ENCODE measurements at places on chromosomes 3 and 15. TPM values are rescaled to one million over a fixed set of nuclear protein-coding genes. Genes with fewer than 3 reads are reported as not detected.

DNA sequence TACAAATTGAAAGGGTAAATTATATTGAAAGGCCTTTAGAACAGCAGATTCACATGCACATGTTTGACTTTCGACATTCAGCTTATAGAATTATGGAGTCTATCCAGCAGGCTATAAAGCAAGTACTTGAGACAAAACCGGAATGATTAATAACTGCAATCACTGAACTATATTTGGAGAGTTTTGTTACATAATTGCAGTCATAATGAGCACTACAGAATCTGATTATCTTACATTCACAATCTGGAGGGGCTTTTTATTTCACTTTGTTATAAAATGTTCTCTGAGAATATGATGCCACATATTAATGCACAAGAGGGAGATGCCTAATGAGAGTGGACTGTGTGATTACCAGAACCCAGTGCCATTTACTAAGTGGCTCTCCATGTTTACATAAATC, 64.3 kb downstream of the NSUN3 start:
- no peak for DNase-seq

GRCh38 chr3:147130461-147130860, 275.9 kb downstream of the ZIC4 start:
- DNase-seq: no peak

- no peak for DNase-seq
Observed at GRCh38 chr3:195546130-195546560, 3.0 kb upstream of the PPP1R2 start.

DNA sequence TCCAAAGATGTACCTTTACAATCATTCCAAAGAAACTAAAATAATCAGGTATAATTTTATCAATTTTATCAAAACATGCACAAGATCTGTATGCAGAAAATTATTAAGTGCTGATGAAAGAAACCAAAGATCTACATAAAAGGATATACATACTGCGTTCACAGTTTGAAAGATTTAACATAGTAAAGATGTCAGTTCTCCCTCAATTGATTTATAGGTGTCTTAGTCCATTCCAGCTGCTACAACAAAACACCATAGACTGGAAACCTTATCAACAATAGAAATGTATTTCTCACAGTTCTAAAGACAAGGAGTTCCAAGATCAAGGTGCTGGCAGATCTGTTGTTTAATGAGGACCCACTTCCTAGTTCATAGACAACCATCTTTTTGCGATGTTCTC, 189.0 kb upstream of the CCDC54 start:
- no peak for DNase-seq

DNA sequence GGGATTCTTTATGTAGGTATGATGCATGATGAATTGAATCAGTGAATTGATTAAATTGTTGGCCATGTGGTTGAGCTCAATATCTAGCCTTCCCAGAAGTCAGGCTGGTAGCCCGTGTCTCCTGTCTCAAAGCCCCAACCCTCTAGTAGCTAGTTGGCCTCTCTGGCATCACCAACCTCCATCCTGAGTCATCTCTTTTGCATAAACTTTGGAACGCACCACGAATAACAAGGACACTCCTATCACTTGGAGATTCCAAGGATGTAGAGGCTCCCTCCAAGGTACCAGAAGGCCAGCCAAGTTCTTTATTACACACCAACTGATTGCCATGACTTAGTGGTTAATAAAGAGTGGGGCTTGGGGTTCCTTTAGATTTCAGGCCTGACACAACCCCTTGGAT, 148.4 kb downstream of the APBA2 start:
- no peak for DNase-seq

DNA sequence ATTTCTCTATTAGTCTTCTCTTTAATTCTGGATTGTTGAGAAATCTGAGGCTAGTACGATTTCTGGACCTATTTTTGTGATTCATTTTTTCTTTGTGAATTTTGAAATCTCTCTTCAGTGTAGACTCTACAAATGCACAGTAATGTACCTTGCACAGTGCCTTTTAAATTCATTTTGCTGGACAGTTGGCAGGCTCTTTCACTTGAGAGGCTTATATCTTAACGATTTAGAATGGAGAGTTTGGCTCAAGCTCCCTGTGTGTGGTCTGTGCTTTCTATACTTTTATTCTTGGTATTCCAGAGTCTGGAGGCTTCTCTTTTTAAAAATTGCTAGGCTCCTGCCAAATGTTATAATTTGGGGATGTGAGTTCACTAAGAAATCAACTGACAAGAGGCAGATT, 8.8 kb downstream of the CRYBG3 start:
- DNase-seq: no peak

GRCh38 chr15:74062236-74062635, 20.1 kb downstream of the GOLGA6A start:
- DNase-seq: no peak

- no peak for DNase-seq
Observed at GRCh38 chr15:90268415-90268814, 2.9 kb downstream of the NGRN start.

DNA sequence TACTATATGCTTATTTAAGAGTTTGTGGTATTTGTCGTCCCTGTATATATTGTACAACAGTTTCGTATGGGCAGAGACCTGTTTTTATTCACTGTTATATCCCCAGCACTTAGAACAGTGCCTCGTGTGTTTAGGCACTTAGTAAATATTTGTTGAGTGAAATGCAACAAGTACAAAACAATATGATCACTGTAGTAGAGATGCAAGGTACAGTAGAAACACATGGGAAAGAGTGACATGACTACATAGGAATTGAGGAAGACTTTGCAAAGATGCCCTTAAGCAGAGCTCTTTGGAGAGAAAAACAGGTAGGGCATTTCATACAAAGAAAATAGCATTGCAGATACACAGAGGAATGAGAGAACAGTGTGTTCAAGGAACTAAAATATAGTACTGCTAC, 18.3 kb downstream of the RASA2 start:
- no peak for DNase-seq

- no peak for DNase-seq
Observed at GRCh38 chr3:63972987-63973386, 50.3 kb downstream of the PSMD6 start.

- no peak for DNase-seq
Observed at GRCh38 chr15:101145362-101145761, 106.5 kb downstream of the CHSY1 start.

DNA sequence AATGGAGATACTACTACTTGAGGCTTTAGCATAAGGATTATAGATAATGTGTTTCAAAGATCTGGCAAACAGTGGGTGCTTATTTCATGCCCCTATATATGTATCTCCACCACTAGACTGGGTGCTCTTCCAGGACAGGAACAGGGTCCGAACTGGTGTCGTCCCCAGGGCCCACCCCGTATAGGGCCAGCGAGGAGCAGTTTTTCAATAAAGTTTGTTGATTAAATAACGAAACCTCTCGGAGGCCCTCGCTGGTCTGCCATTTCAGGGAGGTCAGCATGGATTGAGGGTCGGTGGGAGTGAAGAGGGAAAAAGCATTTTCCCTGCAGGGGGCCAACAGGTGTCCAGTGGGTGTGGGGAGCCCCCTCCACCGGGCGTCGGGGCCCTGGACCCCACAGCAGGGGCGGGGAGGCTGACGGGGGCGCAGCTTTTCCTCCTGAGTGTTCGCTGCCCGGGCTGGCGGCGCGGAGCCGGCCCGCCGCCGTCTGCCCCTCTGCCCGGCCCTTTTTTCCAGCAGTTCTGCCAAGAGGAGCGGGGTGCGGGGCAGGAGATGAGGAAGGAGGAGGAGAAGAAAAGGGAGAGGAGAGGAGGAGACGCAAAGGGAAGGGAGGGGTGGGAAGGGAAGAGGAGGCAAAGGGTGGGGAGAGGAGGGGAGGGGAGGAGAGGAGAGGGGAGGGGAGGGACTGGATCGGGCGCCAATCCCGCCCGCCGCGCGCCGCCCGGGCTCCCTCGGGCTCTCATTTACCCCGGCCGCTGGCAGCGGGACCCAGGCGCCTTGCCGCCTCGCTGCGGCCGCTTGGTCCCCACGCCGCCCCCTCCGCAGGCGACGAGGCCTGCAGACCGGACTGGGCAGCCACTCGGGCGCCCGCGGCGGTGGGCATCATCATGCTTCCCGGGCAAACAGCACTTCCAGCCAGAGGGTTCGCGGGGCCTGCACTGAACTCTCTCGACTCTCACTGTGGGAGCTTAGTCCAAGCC, 66.3 kb downstream of the ISG20 start:
- DNase-seq: peak; percentile 33

DNA sequence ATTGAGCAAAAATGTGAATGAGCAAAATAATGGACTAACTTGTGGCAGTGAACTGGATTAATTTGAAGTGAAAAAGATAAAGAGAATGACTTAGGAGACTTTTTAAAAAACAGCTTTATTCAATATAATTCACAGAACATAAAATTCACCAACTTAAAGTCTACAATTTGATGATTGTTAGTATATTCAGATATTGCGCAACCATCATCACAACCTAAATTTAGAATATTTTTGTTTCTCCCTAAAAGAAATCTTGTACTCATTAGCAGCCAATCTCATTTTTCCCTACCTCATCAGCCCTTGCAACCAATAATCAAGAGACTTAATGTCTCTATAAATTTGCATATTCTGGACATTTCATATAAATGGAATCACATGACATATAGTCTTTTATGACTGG, 496.5 kb downstream of the IGSF11 start:
- DNase-seq: no peak

- no peak for DNase-seq
Observed at GRCh38 chr15:25795712-25796111, 67.4 kb downstream of the ATP10A start.

GRCh38 chr3:37537914-37538691, 323.6 kb upstream of the CTDSPL start:
- peak; percentile 35 for DNase-seq

GRCh38 chr3:148727231-148727630, 29.5 kb downstream of the AGTR1 start:
- no peak for DNase-seq

GRCh38 chr3:13332740-13333139, 87.4 kb downstream of the NUP210 start:
- DNase-seq: no peak

DNA sequence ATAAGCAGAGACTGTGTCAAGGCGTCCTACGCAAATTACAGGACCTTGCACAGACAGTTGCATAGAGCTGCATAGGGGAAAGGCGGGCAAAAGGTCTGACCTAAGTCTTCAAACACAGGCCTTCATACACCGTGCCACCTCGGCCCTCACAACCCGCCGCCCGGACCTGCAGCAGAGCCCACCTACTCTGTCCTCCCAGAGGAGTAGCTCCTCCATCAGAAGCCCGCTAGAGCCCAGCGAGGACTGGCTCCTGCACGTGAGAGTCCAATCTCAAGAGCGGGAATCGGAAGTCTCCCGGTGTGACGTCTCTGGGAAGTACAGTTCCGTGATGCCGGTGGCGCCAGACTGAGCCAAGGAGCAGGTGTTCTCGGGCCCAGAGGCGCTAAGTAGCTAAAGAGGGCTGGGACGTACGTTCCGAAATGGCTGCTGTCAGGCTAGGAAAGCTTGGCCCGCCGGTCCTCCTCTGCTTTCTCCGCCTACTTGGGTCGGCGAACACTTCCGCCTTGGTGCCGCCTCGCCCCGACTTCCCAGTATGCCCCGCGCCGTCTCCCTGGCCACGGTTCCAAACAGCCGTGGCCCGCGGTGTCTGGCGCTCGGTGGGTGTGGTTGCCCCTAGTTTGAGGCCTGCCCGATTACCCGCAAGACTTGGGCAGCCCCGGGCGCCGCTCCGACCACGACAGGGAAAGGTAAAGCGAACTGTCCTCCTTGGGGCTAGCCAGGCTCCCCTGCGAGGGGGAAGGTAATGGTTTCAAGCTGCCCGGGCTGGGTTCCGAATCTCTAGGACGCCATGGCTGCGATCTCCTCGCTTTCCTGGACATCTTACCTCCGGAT, at the start of the genes ASTE1 and NEK11:
Gene ASTE1, minus strand, starts transcription at position 505 of the 831 bp plus-strand sequence. CDS start 1,519 bp downstream, outside the sequence.
Gene NEK11, plus strand, starts transcription at position 557 of the 831 bp plus-strand sequence. CDS start 2,832 bp downstream, outside the sequence.
- peak; percentile 74 for DNase-seq

DNA sequence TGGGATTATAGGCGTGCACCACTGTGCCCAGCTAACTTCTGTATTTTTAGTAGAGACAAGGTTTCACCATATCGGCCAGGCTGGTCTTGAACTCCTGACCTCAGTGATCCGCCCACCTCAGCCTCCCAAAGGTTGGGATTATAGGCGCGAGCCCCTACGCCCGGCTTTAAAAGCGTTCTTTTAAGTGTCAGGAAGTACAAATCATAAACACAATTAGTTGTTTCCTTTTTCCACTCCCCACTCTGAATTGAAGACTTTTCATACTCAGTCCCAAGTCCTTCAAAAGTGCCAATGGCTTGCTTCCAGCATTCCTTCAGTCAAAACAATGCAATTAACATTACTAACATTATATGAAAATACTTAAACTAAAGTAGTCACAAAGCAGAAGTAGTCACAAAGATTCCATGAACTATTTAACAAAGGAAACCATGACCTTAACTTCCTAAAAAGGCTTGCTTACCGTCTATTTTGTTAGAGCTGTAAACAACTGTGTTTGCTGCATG, 8.1 kb downstream of the WDR82 start:
- no peak for DNase-seq

DNA sequence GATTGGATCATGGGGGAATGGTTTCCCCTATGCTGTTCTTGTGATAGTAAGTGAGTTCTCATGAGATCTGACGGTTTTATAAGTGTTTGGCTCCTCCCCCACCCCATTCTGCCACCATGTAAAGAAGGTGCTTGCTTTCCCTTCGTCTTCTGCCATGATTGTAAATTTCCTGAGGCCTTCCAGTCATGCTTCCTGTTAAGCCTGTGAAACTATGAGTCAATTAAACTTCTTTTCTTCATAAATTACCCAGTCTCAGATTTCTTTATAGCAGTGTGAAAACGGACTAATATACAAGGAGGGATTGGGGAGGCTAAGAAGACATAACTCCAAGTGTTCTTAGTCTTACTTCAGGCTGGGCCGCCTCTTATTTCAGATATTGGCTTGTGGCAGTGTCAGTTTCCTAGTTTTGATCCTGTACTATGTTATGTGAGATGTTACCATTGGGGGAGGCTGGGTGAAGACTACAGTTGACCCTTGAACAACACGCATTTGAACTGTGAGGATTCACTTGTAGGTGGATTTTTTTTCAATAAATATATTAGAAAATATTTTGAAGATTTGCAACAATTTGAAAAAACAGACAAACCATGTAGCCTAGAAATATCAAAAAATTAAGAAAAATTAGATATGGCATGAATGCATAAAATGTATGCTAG, 44.9 kb downstream of the NMD3 start:
- DNase-seq: no peak

GRCh38 chr3:164352991-164353390, 725.3 kb downstream of the SI start:
- no peak for DNase-seq

GRCh38 chr3:154151969-154152368, 30.8 kb downstream of the ARHGEF26 start:
- no peak for DNase-seq

- DNase-seq: no peak
Observed at GRCh38 chr15:96583671-96584070, 253.2 kb downstream of the NR2F2 start.

SLC38A3 gene
- polyA plus RNA-seq: 11.0 TPM

FGF7 gene
- 32.7 TPM for polyA plus RNA-seq

CDHR4 gene
- polyA plus RNA-seq: not detected

BDH1 gene
- polyA plus RNA-seq: 44.2 TPM

IL5RA gene
- 0.76 TPM for polyA plus RNA-seq

PIF1 gene
- 8.1 TPM for polyA plus RNA-seq

GRM2 gene
- polyA plus RNA-seq: 0.43 TPM

HEMK1 gene
- 20.8 TPM for polyA plus RNA-seq

TMEM158 gene
- 5.3 TPM for polyA plus RNA-seq

COLQ gene
- polyA plus RNA-seq: 5.1 TPM

FSIP1 gene
- 4.2 TPM for polyA plus RNA-seq

SCG5 gene
- 23.1 TPM for polyA plus RNA-seq

IQCH gene
- polyA plus RNA-seq: 10.1 TPM

CRYBG3 gene
- 26.2 TPM for polyA plus RNA-seq

THRB gene
- polyA plus RNA-seq: 31.1 TPM

CADM2 gene
- 0.45 TPM for polyA plus RNA-seq

CHRFAM7A gene
- 1.7 TPM for polyA plus RNA-seq
